ENCODE measurements at places on chromosomes 7 and 10.

- no peak for DNase-seq
Observed at GRCh38 chr10:33111488-33112051, 153.5 kb upstream of the ITGB1 start.

DNA sequence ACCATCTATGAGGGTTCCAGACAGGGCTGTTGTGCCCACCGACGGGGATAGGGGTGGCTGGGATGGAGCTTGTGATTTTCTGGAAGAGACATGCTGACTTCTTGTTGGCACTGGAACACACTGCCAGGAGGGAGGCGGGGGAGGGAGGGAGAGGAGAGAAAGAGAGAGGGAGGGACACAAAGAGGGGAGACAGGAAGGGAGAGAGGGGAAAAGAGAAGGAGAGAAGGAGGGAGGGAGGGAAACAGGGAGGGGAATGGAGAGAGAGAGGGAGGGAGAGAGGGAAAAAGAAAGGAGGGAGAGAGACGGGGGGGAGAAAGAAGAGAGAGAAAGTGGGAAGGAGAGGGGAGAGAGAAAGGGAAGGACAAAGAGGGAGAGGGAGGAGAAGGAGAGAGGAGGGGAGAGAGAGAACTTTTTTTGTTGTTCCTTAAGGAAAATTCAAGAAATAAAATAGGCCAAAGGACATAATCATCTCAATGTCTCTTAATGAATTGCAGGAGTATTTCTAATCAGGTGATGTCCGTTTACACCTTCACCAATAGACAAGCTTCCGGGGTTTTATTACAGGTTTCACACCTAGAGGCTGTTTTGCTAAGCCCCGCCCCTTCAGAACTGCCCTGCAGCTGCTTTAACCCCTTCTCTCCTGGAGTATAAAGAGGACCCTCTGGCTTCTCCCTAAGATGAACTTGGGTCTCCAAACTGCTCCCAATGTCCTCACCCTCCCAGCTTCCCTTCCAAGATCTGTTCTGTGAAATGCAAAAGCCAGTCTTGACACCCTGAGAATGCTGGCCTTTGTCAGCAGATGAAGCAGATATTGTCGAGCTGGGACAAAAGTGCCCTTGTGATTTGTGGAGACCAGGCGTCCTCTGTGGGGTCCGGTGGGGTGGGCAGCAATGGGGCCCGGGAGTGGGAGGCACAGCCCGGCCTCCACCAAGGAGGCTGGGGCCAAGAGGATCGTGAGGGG lies 82.0 kb upstream of the GTF2IRD1 start:
- no peak for DNase-seq

DNA sequence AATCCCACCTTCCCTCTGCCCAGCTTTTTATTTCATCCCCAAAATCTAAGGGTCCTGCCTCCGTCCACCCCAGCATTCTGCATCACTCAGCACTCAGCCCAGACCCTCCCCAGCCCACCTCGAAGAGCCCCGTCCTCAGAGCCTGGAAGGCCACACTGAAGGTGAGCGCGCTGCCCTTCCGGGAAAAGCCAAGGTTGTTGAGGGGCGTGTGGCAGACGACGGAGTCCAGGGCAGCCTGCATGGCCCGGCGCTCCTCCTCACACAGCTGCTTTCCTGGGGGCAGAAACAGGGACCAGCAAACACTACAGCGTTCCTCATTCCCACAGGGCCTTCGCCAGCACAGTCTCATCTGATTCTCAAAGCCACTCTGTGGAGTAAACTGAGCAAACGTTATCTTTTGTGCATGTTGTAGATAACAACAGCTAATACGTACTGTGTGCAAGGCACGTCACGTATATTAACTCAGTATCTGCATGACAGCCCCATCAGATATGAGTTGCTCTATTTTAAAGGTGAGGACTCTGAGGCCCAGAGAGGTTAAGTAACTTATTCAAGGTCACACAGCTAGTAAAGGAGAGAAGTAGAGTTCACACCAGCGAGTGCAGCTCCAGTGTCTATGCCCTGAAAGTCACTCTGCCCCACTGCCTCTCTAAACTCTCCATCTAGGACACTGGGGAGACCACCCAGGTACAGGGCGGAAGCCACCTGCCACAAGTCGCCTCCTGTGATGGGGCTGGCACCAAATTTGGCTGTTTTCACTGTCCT lies 2.8 kb downstream of the TRAPPC14 start:
- DNase-seq, result no peak

GRCh38 chr7:158444501-158445420 lies 142.9 kb downstream of the PTPRN2 start:
- DNase-seq, result no peak

GRCh38 chr10:3811291-3811870 lies 26.4 kb upstream of the KLF6 start:
- no peak for DNase-seq

GRCh38 chr10:127922675-127923366 lies 15.9 kb downstream of the PTPRE start:
- no peak for DNase-seq

GRCh38 chr7:102425639-102426267 lies 7.6 kb upstream of the ORAI2 start:
- no peak for DNase-seq

- no peak for DNase-seq
Observed at GRCh38 chr10:77264107-77264506, 373.5 kb downstream of the KCNMA1 start.

DNA sequence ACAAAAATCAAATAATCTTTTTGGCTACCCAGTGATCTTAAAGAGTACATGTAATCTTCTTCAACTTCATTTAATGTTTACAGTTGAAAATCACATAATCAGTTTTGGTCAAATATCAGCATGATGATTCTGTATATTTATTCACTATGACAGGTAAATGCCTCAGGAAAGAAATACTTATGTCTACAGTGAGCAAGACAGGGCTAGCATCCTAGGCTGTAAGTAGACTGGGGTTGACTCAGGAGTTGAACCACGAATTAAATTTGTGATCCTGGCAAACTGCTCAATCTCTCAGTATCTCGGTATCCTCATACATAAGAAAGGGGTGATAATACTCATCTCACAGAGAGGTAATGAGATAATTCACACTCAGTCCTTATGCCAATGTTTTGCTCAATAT lies 71.8 kb downstream of the SEMA3D start:
- DNase-seq, result no peak

- DNase-seq, result no peak
Observed at GRCh38 chr10:208616-209015, 73.4 kb downstream of the ZMYND11 start.

- DNase-seq, result no peak
Observed at GRCh38 chr7:78768859-78769258, 684.6 kb downstream of the MAGI2 start.

GRCh38 chr7:23418046-23418445 lies 52.2 kb downstream of the IGF2BP3 start:
- no peak for DNase-seq

GRCh38 chr7:73769481-73770001 lies 529 bp downstream of the CLDN3 start:
- DNase-seq, result no peak

GRCh38 chr10:123759041-123759440 lies 92.9 kb downstream of the GPR26 start:
- no peak for DNase-seq

- DNase-seq, result peak; percentile 65
Observed at GRCh38 chr10:15238555-15239335, 70.3 kb upstream of the NMT2 start.

GRCh38 chr7:36280840-36281812 lies 108.5 kb upstream of the ANLN start:
- DNase-seq, result peak; percentile 24

DNA sequence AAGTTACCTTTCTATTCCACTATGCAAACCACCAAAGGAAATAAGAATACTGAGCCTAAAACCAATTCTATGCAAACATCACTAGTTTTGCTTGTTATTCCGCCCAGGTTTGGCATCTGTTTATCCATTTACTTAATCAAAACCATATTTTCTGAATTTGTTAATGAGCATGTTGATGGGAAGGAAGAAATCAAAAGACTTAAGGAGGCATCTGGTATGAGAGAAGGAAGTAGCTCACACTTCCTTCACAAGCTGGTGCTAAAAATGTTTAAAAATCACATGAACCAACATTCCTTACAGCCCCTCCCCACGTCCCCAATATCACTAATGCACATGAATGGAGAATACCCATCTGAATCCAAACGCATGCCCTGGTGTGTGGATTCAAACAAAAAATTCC lies 52.0 kb upstream of the PRKAR2B start:
- DNase-seq, result no peak

- no peak for DNase-seq
Observed at GRCh38 chr7:84688671-84689070, 494.1 kb upstream of the SEMA3A start.
